ENCODE measurements at places on chromosomes 3 and 15.

- no peak for DNase-seq
These were observed 21.9 kb upstream of the CXCR6 start for GRCh38 chr3:45921158-45922038.

GRCh38 chr15:59622289-59622688 lies 10.7 kb downstream of the GCNT3 start:
- DNase-seq, result no peak

GRCh38 chr15:65051266-65051665 lies 6.1 kb downstream of the SLC51B start:
- no peak for DNase-seq

GRCh38 chr3:99119385-99119784 lies 217.9 kb upstream of the DCBLD2 start:
- DNase-seq, result no peak

DNA sequence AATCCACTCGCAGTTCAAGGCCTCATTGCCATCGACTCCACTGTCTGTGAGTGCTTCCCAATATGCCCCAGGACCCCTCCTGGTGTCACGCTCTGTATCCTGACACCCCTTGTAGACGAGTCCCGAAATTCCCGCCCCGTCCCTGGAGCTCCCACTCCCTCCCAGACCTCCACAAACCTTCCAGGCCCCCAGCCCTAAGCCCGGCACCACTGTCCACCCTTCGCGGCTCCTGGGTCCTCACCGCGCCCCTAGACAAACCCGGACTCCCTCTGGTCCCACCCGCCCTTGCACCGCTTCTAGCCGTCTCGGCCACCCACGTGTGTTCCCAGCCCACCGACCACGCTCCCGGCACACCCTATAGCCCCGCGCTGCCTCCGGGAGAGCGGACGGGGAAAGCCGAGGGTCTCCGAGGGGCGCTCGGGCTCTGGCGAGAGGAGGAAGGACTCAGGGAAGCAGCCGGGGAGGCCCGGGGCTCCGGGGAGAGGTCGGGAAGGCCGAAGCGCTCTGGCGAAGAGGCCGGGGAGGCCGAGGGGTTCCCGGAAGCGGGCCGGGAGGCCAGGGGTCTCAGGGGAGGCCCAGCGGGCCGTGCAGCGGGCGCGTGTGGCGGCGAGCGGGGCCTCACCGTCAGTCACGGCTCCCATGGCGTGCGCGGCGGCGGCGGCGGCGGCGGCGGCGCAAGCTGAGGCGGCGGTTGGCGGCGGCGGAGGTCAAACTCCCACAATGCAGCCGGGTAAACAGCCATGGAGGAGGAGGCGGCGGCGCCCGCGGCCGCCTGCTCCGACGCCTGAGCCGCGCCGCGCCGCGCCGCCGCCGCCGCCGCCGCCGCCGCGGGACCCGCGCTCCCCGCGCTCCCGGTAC lies at the start of the genes ATXN7 and THOC7:
ATXN7 (plus strand) TSS at position 718 of the 858 bp plus-strand sequence. CDS start 48,732 bp downstream, outside the sequence.
THOC7 (minus strand) TSS at position 656 of the 858 bp plus-strand sequence; CDS start at position 641, 15 bp downstream.
- DNase-seq, result peak; percentile 67

DNA sequence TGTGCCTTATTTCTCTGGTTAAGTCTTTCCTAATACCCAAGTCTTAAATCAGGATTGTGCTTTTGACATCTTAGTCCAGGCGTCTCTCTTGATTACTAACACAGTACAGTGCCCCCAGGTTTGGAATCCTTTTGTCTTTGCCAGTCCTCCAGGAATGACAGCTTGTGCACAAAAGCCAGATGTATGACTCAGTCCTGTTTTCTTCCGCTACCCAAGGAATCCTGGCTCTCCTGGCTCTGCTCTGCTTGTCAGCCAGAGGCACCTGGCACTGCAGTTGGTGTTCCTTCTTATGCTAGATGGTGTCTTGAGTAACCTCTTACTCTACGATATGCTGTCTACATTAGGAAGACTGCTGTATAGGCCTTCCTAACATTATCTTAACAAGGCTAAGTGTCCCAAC lies 728.2 kb upstream of the NECTIN3 start:
- DNase-seq, result peak; percentile 8

GRCh38 chr3:113002679-113003078 lies 11.9 kb downstream of the GTPBP8 start:
- no peak for DNase-seq

GRCh38 chr3:4351164-4351855 lies 48.1 kb downstream of the SETMAR start:
- no peak for DNase-seq

- DNase-seq, result no peak
These were observed 133.6 kb upstream of the RASGRP1 start for GRCh38 chr15:38698254-38698653.

GRCh38 chr3:187994221-187995042 lies 159.5 kb upstream of the LPP start:
- DNase-seq, result no peak

DNA sequence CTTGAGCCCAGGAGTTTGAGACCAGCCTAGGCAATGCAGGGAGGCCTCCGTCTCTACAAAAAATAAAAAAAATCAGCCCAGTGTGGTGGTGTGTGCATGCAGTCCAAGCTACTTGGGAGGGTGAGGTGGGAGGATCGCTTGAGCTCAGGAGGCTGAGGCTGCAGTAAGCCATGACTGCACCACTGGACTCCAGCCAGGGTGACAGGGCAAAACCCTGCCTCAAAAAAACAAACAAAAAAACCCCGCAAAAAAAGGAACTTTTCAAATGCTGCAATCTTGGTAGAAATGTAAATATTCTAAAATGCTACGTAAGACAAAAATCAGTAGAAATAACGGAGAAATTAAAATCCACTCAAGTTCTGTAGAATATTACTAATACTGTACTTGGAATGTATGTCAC lies 108.1 kb upstream of the MELTF start:
- DNase-seq, result no peak

DNA sequence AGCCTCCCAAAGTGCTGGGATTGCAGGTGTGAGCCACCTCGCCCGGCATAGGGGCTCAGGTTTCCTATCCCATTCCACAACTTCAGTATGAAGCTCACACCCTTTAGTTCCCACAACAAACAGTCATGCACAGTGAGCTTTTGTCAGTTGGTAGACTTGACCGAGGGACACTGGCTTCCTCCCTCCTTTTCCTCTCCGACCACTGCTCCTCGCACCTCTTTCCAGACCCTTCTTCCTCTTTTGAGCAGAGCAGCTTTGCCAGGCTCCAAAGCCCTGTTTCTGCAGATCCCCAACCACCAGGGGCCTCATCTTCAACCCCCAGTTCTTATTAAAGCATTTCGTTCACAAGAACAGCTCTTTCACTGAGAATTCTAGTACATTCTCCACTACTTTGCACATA lies 12.7 kb upstream of the CILP start:
- no peak for DNase-seq

DNA sequence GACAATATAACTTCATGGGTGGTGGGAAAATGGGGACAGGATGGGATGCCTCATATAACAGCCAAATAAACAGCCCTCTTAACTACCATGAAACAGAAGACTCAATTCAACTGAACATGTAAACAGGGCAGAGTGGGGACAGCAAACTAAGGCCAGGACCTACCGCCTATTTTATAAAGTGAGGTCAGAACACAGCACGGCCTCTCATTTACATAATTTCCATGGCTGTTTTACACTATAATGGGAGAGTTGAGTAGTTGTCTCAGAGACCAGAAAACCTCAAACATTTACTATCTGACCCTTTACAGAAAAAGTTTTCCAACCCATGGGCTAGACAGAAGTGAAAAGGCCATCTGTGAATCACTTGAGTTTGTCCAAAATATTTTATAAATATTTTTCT lies 56.7 kb upstream of the SNRPA1 start:
- DNase-seq, result no peak

GRCh38 chr3:13863965-13864595 lies 15.8 kb downstream of the WNT7A start:
- no peak for DNase-seq

DNA sequence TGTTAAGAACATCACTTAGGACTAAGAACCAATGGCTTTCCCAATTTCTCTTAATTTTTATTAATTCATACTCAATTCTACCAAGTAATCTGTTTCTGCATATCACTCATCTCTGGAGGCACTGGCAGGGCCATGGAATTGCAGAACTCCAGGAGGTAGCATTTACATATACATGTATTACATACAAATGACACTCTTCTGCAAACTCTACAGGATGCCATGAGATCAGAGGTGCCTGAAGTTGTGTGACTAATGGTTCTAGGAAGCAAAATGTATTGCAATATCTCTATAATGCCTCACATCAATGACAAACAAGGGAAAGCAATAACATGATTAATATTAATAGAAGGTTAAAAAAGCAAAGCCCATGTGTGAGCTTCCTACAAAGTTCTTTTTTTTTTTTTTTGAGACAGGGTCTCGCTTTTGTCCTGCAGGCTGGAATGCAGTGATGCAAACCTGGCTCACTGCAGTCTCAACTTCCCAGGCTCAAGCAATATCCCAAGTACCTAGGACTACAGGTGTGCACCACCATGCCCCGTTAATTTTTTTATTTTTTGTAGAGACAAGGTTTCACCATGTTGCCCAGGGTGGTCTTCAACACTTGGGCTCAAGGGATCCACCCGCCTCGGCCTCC lies 33.0 kb downstream of the DENND6A start:
- no peak for DNase-seq

GRCh38 chr15:96764946-96765345 lies 434.4 kb downstream of the NR2F2 start:
- no peak for DNase-seq

- DNase-seq, result peak; percentile 90
These were observed 1.7 kb downstream of the HYAL2 start for GRCh38 chr3:50320853-50321335.

GRCh38 chr3:13588993-13589392 lies 40.1 kb downstream of the FBLN2 start:
- DNase-seq, result no peak

DNA sequence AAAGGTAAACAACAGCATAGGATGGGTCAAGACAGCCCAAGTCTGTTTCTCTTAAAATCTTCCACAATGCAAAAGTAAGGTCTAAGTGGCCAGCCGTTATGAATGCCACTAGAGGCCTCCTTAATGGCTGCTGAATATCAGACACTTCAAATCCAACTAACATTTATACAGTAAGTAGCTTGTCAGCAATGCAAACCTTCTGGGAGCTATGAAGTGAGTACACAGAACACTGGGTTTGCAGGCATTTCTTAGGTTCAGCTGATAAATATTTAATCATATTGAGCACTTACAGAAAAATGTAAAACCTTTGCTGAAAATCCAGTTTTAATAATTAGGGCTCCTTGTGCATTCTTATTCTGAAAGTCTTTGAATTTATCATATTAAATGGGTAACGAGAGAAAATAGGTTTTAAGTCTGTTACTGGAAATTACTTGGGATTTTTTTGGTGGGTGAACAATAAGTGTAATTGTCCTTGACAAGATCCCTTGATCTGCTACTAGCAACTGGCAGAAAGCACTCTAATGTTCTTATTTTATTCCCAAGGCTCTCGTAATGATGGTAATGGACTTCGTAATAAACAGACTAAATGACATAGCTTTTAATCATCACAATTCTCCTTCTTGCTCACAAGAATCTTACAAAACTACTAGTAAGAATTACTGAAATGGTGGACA lies 141.7 kb upstream of the GPR149 start:
- DNase-seq, result no peak

- no peak for DNase-seq
These were observed 69.3 kb upstream of the SMAD3 start for GRCh38 chr15:66996094-66996493.

DNA sequence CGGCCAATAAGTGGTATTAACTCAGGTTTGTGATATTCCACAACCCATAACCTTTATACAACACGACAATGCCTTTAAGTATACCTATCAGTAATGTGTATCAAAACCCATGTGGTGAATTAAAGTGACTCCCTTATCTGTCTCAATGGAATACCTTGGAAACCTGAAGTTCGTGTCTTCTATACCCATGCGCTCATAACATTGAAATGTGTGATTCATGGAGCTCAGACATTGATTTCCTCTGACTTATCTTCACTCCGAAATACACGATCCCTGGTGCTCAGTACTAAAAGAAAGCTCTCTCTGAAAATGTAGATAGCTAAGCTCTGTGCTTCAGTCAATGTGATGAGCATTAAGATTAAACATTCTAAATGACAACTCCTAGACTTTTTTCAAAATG lies 140.3 kb downstream of the TBC1D5 start:
- DNase-seq, result no peak

DNA sequence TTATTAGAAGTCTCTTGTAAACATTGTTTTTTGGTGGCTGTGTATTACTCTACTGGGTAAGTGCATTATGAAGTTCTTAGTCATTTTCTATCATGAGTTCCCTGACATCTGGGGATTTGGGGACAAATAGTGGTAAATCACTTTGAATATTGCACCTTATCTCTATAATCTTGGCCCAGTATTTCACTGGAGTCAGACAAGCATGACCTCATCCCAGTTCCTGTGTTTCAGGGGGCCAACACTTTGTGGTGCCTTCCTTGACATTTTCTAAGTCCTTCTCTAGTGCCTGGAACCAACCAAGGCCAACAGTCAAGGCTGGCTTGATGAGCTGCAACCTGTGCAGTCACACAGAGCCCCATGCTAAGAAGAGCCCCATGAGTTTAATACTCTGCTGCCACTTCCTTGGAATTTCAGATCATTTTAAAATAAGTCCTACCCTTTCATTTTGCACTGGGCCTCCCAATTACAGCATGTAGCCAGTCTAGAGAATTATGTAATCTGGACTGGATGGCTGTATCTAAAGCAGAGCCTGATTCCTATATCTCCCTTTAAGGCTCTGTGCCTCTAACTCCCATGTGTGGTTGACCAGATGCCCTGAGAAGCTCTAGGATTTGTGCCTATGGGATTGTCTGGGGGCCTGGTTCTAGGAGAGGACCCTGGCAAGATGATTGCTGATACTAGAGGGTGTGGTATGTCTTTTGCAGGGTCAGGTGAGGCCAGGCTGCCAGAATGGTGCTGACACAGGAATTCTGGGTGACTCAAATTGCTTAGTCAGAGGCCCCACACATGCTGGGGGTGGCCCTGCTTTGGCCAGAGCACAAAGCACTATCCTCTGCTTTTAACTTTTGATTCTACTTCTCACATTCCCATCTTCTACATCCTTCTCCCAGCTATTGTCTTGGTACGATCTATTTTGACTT lies 319.6 kb upstream of the TBC1D5 start:
- DNase-seq, result no peak

DNA sequence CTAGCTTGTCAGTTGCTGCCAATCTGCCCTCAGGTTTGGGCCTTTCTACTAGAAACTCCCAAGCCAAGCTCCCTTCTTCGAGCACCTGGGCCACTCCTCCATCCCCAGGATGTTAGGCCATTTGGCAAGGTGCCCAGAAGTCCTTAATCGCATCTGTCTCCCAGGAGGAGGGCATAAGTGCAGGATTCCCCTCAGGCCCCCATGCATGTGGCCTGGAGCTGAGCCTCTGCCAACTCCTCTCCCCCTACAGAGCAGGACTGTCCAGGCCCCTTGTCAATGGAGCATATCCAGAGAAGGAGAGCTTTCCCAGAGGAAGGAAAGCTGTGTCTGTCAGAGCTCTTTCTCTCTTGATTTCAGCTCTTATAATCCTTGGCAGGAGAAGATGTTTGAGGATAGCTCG lies 182.6 kb upstream of the ROPN1 start:
- no peak for DNase-seq

- DNase-seq, result no peak
These were observed 117.6 kb upstream of the SAMMSON start for GRCh38 chr3:69881756-69882428.

- DNase-seq, result no peak
These were observed at the start of gene CLRN1 for GRCh38 chr3:150972366-150973071. Gene CLRN1 (minus strand): TSS chr3:150972727. CDS start chr3:150972708, 19 bp downstream.

Data from neuronal stem cell (in vitro differentiated cells).